Tibial nerve (tissue), 4 donors: ENCODE measurements at places on chromosomes 12 and 14. TPM values are rescaled to one million over a fixed set of nuclear protein-coding genes. Genes with fewer than 3 reads are reported as not detected.

DNA sequence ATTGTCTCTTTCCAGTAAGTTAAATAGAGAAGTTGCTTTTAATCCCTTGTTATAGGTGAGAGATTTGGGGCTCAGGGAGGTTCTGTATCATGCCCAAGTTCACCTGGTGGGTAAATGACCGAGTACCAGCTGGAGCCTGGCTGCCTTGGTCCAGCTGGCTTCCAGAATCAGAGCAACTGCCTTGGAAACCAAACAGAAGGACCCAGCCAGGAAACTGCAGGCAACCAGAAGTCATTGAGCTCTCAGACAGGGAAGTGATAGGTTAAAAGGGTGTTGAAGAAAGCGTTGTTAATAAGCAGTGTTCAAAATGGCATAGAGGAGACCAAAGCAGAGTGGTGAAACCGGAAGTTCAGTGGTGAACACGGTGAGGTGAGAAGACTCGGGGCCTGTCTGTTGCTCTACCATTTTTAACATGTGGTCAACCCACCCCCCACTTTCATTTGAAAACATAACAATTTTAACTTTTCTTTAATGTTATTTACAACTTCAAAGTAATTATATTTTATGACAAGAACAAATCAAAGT is 54.9 kb downstream of the PLEKHG7 start:
- no peaks in the 10 kb centered on the region for H3K27me3 ChIP-seq
- no peak for DNase-seq
- H3K36me3 ChIP-seq, result no peaks in the 10 kb centered on the region

GRCh38 chr12:26576266-26576665 is 256.7 kb downstream of the ITPR2 start:
- no peaks in the 10 kb centered on the region for H3K4me1 ChIP-seq
- H3K27ac ChIP-seq, result no peak overlapping the region

- no peaks in the 10 kb centered on the region for H3K27me3 ChIP-seq
- DNase-seq, result no peak
- no peaks in the 10 kb centered on the region for H3K4me1 ChIP-seq
- H3K4me3 ChIP-seq, result peak overlapping the region; percentile 55
These were observed 1.4 kb upstream of the ABCD2 start for GRCh38 chr12:39620659-39621658.

GRCh38 chr14:101891471-101891870 is 72.9 kb upstream of the DYNC1H1 start:
- H3K27me3 ChIP-seq, result no peaks in the 10 kb centered on the region
- H3K36me3 ChIP-seq, result peaks cover 96% of the 10 kb centered on the region
- no peak overlapping the region for H3K4me3 ChIP-seq
- no peaks in the 10 kb centered on the region for H3K4me1 ChIP-seq
- no peak for DNase-seq

The RAP1B gene
- 158 TPM for total RNA-seq

GRCh38 chr12:15982471-15982870 is 71.3 kb downstream of the DERA start:
- DNase-seq, result no peak
- no peak overlapping the region for H3K4me3 ChIP-seq
- no peaks in the 10 kb centered on the region for H3K4me1 ChIP-seq
- H3K36me3 ChIP-seq, result no peaks in the 10 kb centered on the region
- H3K27me3 ChIP-seq, result no peaks in the 10 kb centered on the region

The ERP29 gene
- 26.4 TPM for total RNA-seq

DNA sequence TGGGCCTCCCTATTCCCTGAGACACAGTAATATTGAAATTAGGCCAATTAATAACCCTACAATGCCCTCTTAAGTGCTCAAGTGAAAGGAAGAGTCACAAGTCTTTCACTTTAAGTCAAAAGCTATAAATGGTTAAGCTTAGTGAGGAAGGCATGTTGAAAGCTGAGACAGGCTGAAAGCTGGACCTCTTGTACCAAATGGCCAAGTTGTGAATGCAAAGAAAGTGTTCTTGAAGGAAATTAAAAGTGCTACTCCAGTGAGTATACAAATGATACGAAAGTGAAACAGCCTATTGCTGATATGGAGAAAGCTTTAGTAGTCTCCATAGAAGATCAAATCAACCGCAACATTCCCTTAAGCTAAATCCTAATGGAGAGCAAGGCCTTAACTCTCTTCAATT is 140.8 kb downstream of the PTCSC3 start:
- H3K27me3 ChIP-seq, result no peaks in the 10 kb centered on the region
- H3K36me3 ChIP-seq, result no peaks in the 10 kb centered on the region
- no peaks in the 10 kb centered on the region for H3K4me1 ChIP-seq
- H3K4me3 ChIP-seq, result no peak overlapping the region
- H3K27ac ChIP-seq, result no peak overlapping the region

The IFI27 gene
- total RNA-seq, result 118 TPM
